ENCODE measurements at places on chromosomes 5 and 9.

DNA sequence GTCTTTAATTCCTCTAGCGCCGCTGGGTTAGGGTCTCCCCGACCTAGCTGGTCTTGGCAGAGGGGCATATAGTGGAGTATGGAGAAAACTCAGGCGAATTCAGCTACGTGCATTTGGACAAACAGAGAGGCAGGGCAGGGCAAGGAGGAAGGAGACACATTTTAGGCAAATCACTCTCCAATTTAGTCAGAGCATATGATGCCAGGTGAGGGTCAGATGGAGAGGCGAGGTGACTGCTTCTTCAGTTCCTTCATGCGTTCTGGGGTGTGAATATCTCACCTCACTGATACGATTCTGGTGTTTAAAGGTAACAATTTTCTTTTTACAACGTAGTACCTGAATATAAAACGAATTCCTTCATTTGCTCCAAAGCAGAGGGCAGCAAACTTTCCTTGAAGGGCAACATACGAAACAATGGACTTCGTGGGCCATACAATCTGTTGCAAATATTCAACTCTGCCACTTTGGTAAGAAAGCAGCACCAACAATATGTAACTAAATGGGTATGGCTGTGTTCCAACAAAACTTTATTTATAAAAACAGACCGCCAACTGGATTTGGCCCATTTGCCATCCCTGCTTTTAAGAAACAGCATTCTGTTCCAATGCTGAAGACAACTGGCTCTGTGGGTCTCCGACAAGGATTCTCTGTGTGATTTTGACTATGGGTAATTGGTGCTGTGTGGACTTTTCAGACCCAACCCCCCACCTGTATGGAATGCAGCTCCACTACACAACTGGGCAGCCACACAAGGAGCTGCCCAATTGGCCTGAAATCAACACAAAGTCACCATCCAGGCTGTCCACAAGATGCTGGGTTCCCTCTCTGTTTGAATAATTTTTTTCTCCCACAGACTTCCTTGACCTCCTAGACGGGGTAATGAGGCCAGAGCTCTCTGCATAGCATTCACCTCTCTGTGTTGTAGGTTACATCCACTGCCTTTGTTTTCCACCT is 53.8 kb downstream of the RAPGEF1 start:
- no peak for DNase-seq

DNA sequence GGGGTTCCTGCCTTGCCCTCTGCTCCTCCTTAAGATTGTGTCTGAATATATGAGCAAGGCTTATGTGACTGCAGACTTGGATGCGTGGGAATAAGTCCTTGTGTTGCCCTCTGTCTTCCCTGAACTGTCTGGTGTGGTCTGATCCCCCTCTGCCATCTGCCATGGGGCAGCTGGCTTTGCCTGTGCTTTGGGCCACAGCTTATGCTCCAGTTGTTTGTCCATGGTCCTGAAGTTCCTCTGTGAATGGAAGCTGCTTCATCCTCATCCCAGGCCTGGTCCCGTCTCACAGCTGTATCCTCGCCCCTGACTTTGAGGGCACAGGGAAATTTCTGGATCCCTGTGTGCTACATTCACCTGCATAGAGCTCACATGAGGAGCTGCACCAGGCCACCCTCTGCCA is 14.7 kb downstream of the IL31RA start:
- peak; percentile 40 for DNase-seq

DNA sequence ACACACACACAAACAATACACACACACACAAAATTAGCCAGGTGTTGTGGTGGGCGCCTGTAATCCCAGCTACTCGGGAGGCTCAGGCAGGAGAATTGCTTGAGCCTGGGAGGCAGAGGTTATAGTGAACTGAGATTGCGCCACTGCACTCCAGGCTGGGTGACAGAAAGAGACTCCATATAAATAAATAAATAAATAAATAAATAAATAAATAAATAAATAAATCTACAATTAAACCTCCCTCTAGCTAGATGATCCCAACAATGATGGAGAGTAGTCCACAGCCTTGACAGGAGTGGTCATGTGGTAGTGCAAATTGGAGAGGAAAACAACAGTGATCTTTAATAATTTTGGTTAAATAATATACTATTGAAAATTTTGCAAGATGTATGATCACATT is 1739.0 kb upstream of the C9orf72 start:
- no peak for DNase-seq

GRCh38 chr9:22136461-22137096 is 127.5 kb upstream of the CDKN2B start:
- peak; percentile 60 for DNase-seq

DNA sequence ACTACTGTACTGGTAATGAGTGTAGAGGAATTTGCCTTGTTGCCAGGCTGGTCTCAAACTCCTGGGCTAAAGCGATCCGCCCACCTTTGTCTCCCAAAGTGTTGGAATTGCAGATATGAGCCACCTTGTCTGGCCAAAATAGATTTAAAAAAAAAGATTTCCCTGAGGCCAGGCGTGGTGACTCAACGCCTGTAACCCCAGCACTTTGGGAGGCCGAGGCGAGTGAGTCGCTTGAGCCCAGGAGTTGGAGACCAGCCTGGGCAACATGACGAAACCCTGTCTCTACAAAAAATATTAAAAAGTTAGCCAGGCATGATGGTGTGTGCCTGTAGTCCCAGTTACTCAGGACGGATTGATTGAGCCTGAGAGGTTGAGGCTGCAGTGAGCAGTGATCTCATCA is 62.5 kb downstream of the IPO11 start:
- peak; percentile 31 for DNase-seq

DNA sequence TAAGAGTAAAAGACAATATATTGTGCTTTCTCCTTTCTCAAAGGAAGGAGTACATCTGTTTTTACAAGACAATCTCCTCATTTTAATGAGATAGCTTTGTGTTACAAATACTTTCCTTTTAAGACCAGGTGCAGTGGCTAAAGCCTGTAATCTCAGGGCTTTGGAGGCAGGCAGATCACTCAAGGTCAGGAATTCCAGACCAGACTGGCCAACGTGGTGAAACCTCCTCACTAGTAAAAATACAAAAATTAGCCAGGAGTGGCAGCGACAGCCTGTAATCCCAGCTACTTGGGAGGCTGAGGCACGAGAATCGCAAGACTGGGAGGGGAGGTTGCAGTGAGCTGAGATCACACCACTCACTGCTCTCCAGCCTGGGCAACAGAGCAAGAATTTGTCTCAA is 11.8 kb downstream of the TMEM161B start:
- DNase-seq: no peak

DNA sequence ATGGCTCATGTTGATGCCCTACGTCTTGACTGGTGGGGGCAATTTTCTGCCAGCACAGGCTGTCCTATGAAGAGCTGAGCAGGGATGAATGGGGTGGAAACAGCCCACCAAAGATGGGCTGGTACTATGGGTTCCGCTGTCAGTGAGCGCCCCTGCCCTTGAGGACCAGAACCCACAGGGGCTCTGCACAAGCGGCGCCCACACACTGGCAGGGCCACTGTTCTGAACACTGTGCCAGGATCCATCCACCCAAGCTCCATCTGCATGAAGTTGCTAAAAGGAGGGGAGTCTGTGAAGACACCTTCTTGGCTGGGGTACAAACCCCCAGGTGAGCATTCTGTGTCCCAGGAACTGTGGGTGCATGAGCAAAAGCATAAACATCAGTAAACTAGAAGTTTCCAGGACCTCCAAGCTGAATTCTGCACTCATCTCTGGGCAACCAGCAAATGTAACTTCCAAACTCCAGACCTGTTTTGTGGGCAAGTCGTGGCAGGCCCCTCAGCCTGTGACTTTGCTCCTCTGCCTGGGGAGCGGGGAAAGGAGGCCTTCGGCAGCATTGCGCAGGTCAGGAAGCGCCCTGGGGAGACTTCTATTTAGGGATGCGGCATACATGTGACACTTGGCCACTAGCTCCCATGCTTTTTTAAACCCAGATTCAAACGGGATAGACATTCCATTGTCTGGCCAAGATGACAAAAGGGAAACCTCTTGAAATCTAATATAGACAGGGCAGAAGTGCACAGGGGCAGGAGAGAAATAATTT is 48.9 kb downstream of the PTPN3 start:
- DNase-seq: no peak

DNA sequence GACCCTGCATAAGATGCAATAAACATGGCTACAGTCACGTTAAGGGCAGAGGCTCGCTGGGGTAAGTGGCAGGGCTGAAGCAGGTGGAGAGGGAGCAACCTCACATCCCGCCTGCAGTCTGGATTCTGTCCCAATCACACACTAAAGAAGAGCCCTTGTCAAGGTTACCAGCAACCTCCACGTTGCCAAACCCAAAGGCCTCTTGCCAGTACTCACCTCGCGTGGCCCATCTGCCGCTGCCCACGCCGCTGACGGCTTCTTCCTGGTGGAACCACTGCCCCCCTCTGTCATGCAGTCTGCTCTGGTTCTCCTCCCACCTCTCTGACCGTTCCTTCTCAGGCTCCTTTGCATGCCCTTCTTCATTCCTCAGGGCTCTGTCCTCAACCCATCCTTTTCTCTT is 8.8 kb downstream of the AQP7 start:
- no peak for DNase-seq

All from AG20443 (cell line).